ENCODE measurements at places on chromosomes 7 and 10.

DNA sequence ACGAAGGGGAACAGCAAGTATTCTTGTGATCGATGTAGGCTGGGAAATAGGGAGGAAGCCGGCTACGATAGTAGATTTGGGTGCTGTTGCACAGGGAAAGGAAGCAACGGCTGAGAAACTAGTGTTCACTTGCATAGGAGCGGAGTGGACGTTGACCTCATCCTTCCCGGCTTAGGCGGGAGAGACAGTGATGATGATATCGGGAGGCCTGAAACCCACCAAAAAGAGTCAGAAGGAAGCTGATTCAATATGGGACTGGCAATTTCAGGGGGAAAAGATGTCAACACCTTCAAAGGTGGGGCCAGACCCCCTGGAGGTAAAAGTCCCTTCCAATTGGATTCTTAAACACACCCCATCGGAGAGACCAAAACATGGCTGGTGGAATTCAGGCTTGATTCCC is 61.3 kb downstream of the CARD11 start:
- DNase-seq: no peak

GRCh38 chr10:84296091-84296981 is 32.1 kb upstream of the CCSER2 start:
- DNase-seq: no peak

DNA sequence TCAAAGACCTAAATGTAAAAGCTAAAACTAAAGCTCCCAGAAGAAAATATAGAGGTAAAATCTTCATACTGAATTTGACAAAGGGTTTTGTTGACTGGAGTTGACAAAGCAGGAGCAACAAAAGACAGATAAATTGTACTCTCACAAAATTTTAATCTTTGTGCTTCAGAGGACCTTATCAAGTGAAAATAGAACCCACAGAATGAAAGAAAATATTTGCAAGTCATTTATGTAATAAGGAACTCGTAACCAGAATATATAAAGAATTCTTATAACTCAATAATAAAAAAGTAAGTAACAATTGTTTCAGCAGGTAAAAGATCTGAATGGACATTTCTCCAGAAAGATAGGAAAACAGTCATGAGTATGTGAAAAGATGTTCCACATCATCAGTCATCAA is 62.0 kb upstream of the SRRM3 start:
- no peak for DNase-seq

DNA sequence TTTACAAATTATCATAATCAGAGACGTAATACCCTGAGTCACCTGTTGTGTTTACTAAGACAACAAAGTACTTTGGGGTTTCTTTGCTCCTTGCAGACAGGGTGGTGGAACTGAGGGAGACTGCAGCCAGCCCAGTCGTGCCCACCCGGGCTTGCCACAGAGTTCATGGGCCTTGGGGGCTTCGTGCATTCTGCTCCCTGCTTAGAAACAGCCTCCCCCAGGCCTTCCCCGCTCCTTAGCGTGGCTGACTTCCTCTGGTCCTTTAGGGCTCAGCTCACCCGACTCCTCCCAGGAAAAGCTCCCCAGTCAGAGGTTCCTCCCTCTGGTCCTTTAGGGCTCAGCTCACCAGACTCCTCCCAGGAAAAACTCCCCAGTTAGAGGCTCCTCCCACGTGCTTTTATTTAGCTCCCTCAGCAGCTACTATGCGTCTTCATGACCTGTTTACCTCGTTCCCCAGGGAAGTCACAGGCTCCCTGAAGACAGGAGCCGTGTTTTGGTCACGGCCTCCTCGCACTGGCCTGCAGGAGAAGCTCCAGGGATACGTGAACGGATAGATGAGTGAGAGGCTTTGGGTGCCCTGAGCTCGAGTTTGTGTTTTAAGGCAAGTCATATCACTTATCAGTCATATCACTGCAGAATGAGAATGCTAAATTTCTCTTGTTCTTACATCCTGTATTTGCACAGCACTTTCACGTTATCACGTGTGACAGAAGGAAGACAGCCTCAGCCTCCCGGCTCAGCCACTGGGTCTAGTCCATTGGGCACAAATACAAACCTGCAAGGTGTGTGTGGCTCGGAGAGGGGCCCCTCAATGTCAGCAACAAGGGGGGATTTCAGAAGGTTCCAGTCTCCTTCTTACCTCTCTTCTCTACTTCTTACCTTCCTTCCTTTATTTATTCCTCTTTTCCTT is 52.7 kb upstream of the VIPR2 start:
- peak; percentile 92 for DNase-seq

GRCh38 chr10:62196528-62196927 is 72.1 kb downstream of the RTKN2 start:
- DNase-seq: no peak

DNA sequence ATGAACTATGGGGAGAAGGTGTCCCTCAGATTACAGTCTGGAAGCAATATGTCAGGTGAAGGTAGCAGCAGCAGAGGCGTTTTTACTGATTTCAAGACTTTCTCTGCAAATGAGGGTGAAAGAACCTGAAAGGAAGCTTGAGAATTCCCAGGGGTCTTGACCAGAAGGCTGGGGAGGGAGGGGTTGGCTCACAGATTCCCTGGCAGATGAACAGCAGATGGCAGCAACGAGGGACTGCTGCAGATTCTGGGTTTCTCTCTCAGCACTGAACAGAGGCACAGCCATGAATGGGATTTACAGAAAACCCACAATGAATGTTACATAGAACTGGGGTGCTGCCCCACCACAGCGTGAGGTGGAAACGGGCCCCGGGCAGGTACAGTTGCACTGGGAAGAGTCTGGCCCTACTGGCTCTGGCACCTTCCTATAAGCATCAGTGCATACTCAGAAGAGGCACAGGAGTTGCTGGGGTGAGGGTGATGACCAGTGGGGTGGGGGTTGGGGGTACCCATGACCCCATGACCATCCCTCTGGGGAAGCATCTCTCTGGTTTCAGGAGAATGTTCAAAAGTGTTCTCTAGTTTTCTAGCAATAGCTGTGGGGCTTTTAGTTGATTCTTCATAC is 317.8 kb downstream of the SH2D4B start:
- DNase-seq: peak; percentile 20

DNA sequence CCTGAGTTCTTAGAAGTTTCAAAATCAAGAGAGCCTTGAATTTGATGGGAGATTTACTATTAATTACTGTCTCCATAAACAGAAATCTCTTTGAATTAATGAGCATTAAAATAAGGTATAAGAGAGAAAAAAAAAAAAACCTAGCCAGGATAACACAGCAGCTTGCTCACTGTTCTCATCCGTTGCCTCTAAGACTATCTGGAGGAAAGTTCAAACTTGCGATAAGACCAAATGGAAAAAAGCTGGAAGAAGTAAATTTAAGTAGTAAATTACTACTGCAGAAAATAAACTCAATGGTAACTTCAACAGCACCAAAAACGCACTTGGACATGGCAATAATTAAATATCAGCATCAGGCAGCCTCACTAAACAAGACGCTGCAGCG is 36.7 kb downstream of the GNA12 start:
- no peak for DNase-seq

DNA sequence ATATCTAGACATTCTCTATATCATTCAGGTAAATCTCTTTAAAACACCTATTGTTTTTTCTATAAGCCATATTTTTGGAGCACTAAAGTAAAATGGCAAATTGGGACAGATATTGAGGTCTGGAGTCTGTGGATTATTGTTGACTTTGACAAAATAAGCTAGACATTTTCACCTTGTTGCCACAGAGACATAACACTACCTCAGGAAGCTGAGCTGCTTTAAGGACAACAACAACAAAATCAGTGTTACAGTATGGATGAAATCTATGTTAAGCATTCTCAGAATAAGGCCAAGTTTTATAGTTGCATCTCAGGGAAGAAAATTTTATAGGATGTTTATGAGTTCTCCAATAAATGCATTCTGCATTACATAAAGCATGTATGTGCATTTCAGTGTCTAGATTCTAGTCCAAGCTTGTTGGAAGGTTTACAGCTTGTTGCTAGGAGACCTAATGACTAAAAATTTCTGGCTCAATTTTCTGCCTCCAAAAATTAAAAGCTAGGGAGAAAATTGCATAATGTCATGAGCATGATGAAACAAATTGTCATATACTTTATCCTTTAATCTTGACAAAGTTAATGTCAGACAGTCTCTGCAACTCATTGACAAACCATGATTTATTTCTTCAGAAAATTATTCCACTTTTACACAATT is 18.3 kb downstream of the LIPM start:
- DNase-seq: no peak

DNA sequence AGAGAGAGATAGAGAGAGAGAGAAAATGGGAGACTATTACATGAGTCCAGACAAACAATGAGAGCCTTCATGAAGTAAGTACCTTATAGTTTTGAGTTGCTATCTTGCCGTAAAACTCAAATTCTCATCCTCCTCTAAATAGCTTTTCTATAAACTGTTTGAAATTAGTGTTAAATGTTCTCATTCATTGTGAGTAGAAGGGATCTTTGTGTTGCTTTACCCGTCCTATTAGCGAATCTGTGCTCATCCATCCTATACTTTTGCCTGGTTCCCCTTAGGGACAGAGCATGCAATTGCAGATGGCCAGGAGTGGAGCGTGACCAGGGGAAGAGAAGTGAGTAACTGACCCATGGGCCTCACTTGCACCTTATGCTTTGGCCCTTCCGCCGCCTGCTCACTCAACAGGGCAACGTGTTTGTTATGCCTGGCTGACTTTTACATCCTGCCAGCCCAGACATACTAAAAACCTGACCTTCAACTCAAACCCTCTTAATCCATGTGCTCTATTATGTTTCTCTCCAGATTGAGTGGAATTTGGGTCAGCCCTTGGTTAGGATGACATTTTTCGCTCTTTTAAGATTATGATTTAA is 244.2 kb upstream of the YAE1 start:
- DNase-seq: no peak

- DNase-seq: no peak
Measured at GRCh38 chr10:2456834-2457233, 610.5 kb upstream of the PFKP start.

DNA sequence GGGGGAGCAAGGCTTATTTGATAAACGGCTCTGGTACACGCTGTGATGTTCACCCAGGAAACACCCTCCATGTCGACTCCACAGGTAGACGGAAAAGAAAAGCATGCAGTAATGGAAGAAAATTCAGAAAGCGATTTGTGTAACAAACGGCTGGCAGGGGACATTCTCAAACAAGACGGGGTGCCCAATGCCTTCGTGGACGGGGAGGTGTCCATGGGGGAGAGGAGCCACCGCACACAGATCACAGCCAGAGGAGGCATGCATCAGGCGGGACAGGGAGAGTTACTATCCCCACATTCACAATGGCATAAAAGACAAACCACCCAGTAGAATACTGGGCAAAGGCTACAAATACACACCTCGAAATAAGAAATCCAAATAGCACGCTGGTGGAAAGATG is 20.1 kb downstream of the CNPY1 start:
- no peak for DNase-seq

DNA sequence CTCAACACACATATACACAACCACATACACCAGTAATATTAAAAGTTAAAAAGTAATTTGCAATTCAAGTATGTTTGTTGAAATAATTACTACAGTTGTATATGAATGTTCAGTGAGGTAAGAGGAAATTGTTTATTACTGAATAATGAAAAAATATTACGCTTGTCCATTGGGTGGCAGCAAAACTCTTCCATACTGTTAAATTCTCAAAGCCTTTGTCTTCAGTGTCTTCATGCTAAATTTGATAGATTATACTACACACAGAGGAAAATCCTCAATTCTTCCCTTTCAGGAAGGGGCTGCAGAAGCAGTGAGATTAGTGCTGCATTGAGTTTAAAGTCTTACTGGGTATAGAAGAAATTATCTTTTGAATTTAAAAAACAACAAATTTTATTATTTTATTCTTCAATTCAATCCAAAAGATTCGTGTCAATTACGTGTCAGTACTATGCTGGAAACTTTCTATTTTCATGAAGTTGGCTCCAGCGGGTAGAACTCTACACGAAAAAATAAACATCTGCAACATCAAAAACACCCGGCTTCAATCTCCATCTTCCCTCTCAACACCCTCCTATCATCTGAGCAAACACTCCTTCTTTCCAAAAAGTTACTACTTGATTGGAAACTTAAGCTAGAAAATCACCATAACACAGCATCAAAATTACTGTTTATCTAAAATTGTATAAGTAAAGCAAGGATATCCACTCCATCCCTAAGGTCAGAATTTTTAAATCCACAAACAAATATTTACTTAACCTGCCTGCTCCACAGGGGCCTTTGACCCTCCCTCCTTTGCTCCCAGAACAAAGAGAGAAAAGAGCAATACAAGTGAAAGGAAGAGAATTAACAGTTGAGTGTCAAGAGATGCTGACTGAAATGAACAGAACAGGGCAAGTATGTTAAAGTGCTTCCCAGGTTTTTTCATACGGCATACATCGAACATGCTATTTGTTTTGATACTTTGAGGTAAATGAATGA is 37.0 kb upstream of the TES start:
- peak; percentile 72 for DNase-seq

GRCh38 chr10:44462338-44462914 is 77.5 kb upstream of the CXCL12 start:
- no peak for DNase-seq

DNA sequence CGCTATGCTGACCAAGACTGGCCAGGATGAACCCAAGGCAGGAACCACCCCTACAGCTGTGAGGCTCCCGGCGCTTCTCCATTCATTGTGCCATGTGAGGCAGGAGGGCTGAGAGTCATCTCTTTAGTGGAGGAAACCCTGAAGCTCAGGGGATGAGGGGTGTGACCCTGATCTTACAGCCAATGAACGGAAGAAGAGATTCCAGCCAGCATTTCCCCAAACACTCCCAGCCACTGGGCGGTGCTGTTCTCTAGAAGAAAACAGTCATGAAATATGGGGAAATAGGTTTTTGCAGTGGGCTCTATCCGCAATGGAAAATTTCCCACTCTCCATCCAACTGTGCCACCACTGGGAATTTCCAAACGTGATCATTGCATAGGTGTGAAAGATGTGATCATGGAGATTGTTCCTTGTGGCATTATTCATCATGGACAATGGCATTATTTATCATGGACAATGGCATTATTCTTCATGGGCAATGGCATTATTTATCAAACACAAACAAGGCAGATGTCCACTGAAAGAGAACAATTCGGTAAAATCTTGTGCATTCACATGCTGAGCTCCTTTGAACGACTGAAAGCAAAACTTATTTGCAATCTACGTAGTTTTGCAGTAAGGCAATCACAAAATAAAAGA is 14.0 kb upstream of the SLC18A2 start:
- DNase-seq: peak; percentile 95

DNA sequence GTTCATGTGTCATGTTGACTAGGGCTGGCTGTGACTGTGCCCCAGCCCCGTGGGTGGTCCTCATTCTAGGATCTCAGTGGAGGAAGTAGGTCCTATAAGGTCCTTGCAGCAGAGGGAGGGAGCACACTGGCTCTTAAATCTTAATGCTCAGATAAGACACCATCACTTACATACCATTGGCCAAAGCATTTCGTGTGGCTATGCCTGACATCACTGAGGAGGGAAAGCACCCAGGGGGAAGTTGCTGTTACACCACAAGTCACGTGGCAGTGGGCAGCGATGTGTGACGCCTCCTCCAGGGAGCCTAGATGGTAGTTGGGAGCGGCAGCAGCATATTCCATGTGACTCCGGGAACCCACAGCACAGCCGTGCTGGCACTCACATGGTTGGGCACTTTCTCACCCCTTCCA is 224.7 kb upstream of the SH2B2 start:
- peak; percentile 64 for DNase-seq

- DNase-seq: no peak
Measured at GRCh38 chr10:124588736-124589490, 127.3 kb downstream of the LHPP start.

Data from Kasumi-1 (cell line).